Right lobe of liver (tissue), 6 donors: ENCODE measurements at places on chromosomes 1 and 21. TPM values are rescaled to one million over a fixed set of nuclear protein-coding genes. Genes with fewer than 3 reads are reported as not detected.

SPRR2E gene
- not detected for total RNA-seq

- no peak overlapping the region for H3K27ac ChIP-seq
- no peaks in the 10 kb centered on the region for H3K4me1 ChIP-seq
- no peaks in the 10 kb centered on the region for H3K36me3 ChIP-seq
Observed at GRCh38 chr1:74425676-74426075, 86.7 kb downstream of the LRRC53 start.

NHLH1 gene
- 0.07 TPM for total RNA-seq

PRDM15 gene
- total RNA-seq = 1.9 TPM

LEFTY1 gene
- 0.58 TPM for total RNA-seq

OR2T29 gene
- total RNA-seq = not detected

DNA sequence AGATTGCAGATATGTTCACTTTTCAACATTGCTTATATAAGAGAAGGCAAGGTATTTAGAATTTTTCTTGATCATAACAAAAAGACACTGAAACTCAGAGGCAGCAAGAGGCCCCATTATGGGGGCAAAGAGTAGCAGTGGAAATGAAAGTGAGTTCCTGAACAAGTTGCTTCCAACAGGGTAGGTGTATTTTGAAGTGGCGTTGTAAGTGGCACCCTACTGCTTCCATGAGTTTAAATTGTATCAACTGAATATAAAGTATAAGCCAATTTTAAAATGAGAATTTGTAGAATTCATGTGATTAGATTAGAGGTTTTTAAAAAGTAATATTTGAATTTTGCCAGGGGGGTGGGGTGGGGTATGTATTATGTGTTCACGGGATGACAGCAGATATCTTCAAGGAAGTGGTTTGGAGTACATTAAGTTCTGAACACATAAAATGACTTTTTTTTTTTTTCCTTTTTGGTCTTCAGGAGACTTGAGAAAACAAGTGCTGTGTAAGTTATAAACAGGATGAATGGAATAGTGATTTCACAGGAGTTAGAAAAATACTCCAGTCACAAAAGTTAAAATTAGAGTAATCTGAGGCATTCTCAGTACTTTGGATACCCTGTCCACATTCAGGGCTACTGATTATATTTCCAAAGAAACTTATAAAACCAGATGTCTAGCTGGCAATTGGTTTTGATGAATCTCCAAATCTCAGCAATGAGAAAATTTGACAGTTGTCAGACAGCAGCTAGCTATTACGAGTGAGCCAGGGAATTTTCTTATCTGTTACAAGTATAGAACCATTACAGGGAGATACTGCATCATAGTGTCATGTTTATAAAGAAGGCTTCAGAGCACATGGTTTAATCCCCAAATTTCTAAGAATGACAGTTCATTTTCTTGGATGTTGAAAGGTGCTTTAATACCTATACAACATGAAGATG is 182.0 kb downstream of the ST6GALNAC3 start:
- no peaks in the 10 kb centered on the region for H3K4me1 ChIP-seq
- no peak overlapping the region for H3K4me3 ChIP-seq
- H3K36me3 ChIP-seq = no peaks in the 10 kb centered on the region
- no peak for DNase-seq

DNA sequence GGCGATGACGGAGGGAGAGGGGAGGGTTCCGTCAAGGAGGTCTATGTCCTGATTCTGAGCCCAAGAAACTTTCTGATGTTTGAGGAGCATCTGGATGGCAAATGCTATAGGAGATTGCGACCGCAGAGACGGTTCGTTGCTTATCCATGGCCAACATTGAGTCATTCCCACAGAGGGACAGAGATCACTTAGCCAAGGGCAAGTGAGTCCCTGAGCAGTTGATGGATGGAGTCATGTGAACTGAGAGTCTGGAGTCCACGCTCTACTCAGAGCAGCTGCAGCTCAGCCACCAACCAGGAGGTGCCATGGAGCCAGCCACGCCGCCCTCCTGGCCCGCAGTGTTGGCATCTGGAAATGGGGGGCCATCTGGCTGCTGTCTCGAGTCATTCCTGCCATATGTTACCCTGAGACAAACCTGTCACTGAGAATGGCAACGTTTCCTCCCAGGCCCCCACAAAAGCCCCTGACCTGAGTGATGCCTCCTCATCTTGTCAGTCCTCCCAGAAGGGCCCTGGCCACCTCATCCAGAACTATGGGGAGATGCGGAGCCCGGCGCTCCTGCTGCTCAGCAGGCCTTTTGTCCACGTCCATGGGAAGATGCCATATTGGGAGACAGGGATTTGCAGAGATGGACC is 58.6 kb downstream of the ATP5PO start:
- no peak overlapping the region for H3K4me3 ChIP-seq
- no peak for DNase-seq
- no peak overlapping the region for H3K27ac ChIP-seq

OR2G6 gene
- total RNA-seq = not detected

- no peaks in the 10 kb centered on the region for H3K27me3 ChIP-seq
- H3K4me1 ChIP-seq = no peaks in the 10 kb centered on the region
- no peak overlapping the region for H3K4me3 ChIP-seq
- H3K27ac ChIP-seq = no peak overlapping the region
- no peak for DNase-seq
Observed at GRCh38 chr1:52237430-52237829, 95.5 kb downstream of the ZFYVE9 start.

GPATCH3 gene
- 6.1 TPM for total RNA-seq

GRCh38 chr1:204987689-204988088 is 55.3 kb upstream of the CNTN2 start:
- no peaks in the 10 kb centered on the region for H3K4me1 ChIP-seq
- no peaks in the 10 kb centered on the region for H3K27me3 ChIP-seq
- H3K36me3 ChIP-seq = no peaks in the 10 kb centered on the region

DYNLT4 gene
- not detected for total RNA-seq
